T-cell (primary cell): ENCODE measurements at places on chromosomes 12 and 14. TPM values are rescaled to one million over a fixed set of nuclear protein-coding genes. Genes with fewer than 3 reads are reported as not detected.

Gene EML1
- 1.4 TPM for total RNA-seq

GRCh38 chr12:116222358-116222757 is 55.1 kb downstream of the MED13L start:
- H3K36me3 ChIP-seq = no peaks in the 10 kb centered on the region
- no peaks in the 10 kb centered on the region for H3K27me3 ChIP-seq
- H3K4me1 ChIP-seq = peaks cover 3% of the 10 kb centered on the region
- no peak overlapping the region for H3K27ac ChIP-seq
- no peak for DNase-seq

DNA sequence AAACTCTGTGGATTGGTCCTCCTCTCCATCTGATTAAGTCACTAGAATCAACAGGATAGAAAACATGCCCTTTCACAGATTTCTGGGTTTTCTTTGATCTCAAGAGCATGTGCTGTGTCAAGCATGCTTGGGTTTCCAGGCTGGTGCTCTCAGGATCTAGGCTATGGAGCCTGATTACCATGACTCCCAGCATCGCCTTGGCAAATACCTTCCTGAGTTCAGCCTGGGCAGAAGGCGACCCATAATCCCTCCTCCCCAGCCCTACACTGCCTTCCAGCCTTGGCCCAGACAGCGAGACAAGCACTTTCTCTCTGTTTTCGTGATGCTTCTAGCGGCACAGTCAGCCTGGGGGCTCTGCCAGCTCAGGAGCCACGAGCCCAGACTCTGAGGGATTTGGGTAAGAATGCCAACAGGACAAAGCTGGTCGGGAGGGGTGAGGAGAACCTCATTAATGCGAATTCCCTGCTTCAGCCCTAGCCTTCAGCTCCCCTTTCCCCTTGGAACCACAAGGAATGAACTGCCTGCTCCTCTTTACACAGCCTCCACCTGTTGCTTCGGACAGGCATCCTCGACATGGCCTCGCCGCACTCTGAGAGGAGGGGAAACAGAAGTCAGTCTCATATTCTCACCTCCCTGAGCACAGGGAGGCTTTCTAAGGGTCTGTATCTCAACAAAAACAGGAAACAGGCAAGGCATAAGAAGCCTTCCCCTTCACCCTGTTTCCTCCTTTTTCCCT is 227.1 kb downstream of the MSRB3 start:
- no peaks in the 10 kb centered on the region for H3K36me3 ChIP-seq
- no peaks in the 10 kb centered on the region for H3K4me1 ChIP-seq
- H3K27me3 ChIP-seq = peaks cover 9% of the 10 kb centered on the region

Gene EXOC3L4
- not detected for total RNA-seq

Gene RND1
- 2.6 TPM for total RNA-seq

DNA sequence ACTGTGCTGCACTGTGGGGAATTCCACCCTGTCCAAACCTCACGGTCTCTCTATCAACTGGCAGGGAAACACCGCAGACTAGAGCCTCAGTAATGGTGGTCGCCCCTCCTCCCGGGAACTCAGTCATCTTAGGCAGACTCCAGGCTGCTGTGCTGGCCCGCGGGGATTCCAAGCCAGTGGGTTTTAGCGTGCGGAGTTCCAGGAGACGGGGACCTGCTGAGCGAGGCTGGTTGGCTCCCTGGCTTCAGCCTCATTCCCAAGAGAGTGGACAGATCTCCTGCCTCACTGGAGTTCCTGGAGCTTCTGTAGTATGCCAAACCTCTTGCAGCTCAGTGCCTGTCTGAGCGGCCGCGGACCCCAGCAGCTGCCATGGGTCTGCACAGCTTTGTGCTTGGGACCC is 455.6 kb downstream of the CCDC91 start:
- no peak overlapping the region for H3K4me3 ChIP-seq
- DNase-seq = no peak
- H3K27ac ChIP-seq = no peak overlapping the region
- no peaks in the 10 kb centered on the region for H3K27me3 ChIP-seq
- no peaks in the 10 kb centered on the region for H3K4me1 ChIP-seq

- no peak overlapping the region for H3K27ac ChIP-seq
- H3K36me3 ChIP-seq = no peaks in the 10 kb centered on the region
- DNase-seq = no peak
These were observed 531.6 kb downstream of the VRK1 start for GRCh38 chr14:97328743-97329142.

Gene VIPAS39
- 16.1 TPM for total RNA-seq
